Activated CD4-positive, alpha-beta T cell treated with anti-CD3 and anti-CD28 coated beads, Interleukin-2, amount 10 ng/mL, durations not matched to agents 7 days and 5 days (primary cell): ENCODE measurements at places on chromosomes 7 and 10.
A peak's percentile ranks its signal among the peaks of the same experiment; 100 is the strongest.

GRCh38 chr10:70558871-70559810 lies 43.4 kb downstream of the PRF1 start:
- peak overlapping the region; percentile 65 for H3K4me3 ChIP-seq
- H3K27me3 ChIP-seq: no peaks in the 10 kb centered on the region
- H3K4me1 ChIP-seq: peaks cover 33% of the 10 kb centered on the region
- peak overlapping the region; percentile 78 for H3K27ac ChIP-seq
- peak; percentile 75 for DNase-seq
- no peaks in the 10 kb centered on the region for H3K36me3 ChIP-seq

DNA sequence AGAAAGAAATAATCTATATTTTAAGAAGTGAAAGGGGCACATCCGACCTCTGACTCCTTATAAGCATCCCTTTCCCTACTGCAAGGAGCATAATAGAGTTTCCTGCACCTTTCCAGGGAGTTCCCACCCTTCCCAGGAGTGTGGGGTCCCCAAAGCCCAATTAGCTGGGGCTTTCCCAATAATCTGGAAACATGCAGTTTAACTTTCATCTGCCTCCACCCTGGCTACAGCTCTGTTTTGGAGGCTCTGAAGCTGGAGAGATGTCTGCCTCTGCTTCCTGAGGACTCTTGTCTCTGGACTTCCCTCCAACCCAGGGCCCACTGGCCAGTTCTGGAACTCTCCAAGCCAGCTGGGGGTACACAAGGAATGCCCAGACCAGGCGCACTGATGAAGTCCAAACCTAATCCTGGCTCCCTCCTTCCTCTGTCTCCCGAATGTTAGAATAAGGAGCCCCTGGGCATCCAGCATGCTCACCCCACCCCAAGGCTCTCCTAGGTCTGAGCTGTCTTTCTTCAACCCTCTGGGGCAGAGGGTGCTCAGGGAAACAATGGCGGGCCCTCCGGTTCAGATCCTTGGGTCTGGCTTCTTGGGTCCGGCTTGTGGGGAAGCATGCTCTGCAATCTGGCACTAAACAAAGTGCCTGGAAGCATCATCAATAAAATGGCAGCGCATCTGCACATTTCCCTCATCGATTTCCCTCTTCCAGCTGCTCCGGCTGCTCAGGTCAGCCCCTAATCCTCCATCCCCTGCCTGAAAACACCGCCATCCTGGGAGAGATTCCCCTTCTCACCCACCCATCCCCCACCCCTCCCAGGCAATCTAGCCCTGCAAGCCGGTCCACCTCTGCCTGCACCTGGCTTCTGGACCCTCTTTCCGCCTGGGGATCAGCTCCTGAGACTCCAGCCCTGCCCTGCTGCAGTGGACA lies 13.3 kb downstream of the HOXA4 start:
- H3K27ac ChIP-seq: no peak overlapping the region
- H3K36me3 ChIP-seq: no peaks in the 10 kb centered on the region
- DNase-seq: no peak

- H3K36me3 ChIP-seq: no peaks in the 10 kb centered on the region
- H3K4me3 ChIP-seq: no peak overlapping the region
- no peak overlapping the region for H3K27ac ChIP-seq
These were observed 50.5 kb downstream of the SH3PXD2A start for GRCh38 chr10:103804871-103805270.

DNA sequence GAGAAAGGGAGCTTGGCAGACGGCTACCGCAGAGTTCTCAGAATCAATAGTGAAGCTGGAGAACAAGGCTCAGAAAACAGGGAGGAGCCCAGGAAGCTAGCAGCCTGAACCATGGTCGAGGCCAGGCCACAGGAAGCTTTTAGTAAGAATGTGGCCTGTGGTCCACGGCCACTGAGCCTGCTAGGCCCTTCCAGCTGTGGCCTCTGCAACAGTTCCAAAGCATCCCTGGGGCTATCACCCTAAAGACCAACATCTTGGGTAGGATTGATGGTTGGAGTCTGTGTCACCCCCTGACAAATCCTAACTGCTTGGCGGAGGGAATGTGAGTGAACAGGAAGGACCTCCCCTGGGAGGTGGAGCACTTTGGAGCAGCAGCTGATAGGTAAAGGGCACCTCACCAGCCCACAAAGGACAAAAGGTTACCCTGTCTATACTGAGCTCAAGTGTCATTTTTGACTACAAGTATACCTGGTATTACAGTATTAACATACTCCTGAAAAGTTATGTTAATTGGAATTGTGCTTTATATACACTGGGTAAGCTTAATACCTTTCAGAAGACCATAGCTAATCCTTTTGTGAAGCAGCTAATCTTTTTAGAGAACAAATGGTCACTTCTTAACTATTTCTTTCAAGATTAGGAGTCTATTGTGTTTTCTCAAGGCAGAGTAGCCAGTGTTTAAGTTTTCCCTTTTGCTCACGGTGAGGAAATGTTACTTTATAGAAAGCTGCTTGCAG lies 18.7 kb downstream of the PTPRE start:
- no peaks in the 10 kb centered on the region for H3K27me3 ChIP-seq
- no peak overlapping the region for H3K4me3 ChIP-seq
- H3K27ac ChIP-seq: no peak overlapping the region
- no peak for DNase-seq
- H3K4me1 ChIP-seq: peaks cover 3% of the 10 kb centered on the region

GRCh38 chr10:74373059-74373458 lies 222.0 kb downstream of the ADK start:
- H3K36me3 ChIP-seq: peaks cover 2% of the 10 kb centered on the region
- no peaks in the 10 kb centered on the region for H3K4me1 ChIP-seq
- no peak overlapping the region for H3K4me3 ChIP-seq
- no peak overlapping the region for H3K27ac ChIP-seq
- no peaks in the 10 kb centered on the region for H3K27me3 ChIP-seq

DNA sequence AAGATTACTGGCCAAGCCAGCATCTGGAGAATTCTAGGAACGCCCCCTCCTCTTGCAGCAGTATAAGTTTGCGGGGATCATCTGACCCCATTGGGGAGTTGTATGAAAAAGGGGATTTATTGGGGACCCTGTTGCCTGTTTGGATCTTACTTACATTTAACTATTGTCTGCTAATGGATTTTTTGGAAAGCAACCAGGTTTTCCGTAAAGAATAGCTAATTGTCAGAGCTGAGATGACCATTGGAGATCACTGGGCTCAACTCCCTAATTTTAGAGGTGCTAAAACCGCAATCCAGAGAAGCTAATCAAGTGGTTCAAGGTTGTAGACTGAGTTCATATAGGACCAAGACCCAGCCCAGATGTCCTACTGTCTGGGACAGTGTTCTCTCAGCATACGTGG lies 38.8 kb downstream of the HTRA1 start:
- H3K27ac ChIP-seq: no peak overlapping the region
- DNase-seq: no peak
- H3K4me1 ChIP-seq: peaks cover 8% of the 10 kb centered on the region
- H3K36me3 ChIP-seq: no peaks in the 10 kb centered on the region

GRCh38 chr10:21173802-21174714 lies 276.9 kb upstream of the NEBL start:
- peaks cover 8% of the 10 kb centered on the region for H3K4me1 ChIP-seq
- DNase-seq: peak; percentile 8
- peaks cover 58% of the 10 kb centered on the region for H3K27me3 ChIP-seq
- H3K36me3 ChIP-seq: no peaks in the 10 kb centered on the region
- H3K4me3 ChIP-seq: peak overlapping the region; percentile 51
- H3K27ac ChIP-seq: no peak overlapping the region

DNA sequence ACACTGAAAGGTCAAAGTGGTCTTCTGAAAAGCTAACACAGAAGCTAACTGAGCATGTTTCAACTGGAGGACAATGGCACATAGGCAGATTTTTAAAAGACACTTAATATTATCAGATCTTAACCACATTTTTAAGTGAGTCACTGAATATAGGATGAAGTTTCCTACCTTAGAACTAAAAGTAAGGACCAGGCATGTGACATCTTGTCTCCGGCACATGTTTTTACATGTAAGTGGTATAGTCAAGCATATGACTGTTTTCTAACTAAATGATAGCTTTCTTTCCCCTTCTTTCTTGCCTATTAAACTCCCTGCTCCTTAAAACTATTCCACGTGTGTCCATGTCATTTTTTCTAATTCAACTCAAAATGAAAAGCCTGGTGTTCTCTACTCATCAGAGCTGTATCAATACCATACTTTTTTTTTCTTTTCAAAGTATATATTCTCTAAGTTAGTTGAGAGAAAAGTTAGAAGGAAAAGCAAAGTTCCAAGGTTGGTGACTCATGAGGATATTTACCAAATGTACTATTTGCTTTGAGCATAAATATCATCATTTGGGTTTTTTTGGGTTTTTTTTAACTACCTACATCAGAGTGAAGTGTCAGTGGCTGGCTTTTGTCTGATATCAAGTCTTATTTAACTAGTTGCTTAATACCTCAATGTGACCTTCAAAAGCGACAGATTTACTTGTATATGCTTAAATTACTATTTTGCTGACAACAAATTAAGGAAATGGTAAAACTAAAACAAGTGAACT lies 127.5 kb downstream of the CRPPA start:
- H3K36me3 ChIP-seq: no peaks in the 10 kb centered on the region
- no peak overlapping the region for H3K27ac ChIP-seq
- H3K4me3 ChIP-seq: no peak overlapping the region

DNA sequence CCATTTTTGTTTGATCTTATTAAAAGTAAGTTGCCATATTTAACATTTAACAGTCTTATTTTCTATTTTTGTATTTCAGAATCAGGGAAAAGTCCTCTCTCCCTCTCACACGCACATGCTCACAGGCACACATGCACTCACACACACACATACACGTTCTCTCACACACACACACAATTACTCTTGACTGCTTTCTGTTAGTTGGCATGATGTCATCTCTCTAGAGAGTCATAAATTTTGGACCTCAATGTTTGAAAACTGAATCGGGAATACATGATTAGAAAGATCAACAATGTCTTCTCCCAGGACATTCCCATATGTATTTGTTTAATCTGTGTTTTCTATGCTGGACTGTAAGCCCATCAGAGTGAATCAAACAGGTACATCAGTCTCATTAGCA lies 165.7 kb upstream of the AHR start:
- no peaks in the 10 kb centered on the region for H3K27me3 ChIP-seq
- H3K4me3 ChIP-seq: no peak overlapping the region
- H3K27ac ChIP-seq: no peak overlapping the region
- H3K4me1 ChIP-seq: peaks cover 49% of the 10 kb centered on the region
- peaks cover 25% of the 10 kb centered on the region for H3K36me3 ChIP-seq

- no peaks in the 10 kb centered on the region for H3K4me1 ChIP-seq
- H3K27me3 ChIP-seq: peaks cover 1% of the 10 kb centered on the region
- H3K36me3 ChIP-seq: no peaks in the 10 kb centered on the region
- H3K27ac ChIP-seq: no peak overlapping the region
- no peak for DNase-seq
These were observed 69.2 kb upstream of the ZRANB1 start for GRCh38 chr10:124872681-124873080.

DNA sequence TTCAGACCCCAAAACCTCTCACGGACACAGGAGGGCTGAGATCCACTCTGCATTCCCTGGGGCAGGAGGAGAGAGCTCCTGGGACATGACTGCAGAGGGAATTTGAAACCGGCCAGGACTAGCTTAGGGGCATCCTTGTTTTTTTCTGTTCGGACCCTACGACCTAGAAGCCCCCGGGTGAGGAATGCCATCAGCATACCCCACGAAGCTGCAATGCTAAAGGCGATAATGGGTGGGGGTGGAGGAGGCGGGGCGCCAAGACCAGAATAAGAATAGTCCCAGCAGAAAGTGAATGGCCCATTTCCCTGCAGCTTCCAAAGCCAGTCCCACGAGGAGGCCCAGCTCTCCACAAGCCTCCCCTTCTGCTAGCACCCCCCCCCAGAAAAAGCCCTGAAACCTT lies 4.0 kb downstream of the PDGFA start:
- H3K27me3 ChIP-seq: peaks cover 27% of the 10 kb centered on the region
- H3K36me3 ChIP-seq: no peaks in the 10 kb centered on the region
- H3K27ac ChIP-seq: no peak overlapping the region
- peaks cover 8% of the 10 kb centered on the region for H3K4me1 ChIP-seq

DNA sequence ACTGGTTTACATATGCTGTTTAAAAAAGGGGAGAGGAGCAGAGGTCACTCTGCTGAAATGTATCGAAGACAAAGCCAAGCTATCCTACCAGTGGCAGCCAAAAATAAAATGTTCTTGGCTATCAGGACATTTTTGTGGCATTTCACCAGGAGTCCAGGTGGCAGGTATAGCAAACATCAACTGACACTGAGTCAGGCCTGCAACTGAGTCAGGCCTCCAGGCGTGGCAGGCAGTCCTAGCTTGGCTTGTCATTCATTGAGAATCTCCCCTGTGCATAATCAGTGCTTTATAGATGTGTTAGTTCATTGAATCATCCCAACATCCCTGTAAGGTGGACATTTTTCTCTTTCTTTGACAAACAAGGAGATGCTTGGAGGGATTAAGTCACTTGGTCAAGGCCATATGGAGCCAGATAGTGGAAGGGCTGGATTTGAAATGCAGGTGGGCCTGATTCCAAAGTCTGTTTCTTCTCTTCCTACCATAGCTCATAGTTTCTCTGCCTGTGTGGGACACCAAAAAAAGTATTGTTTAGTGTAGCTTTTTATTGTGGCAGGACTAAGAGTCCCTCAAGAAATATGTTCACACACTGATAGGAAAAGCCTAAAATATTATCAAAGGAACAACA lies 4.3 kb downstream of the DYNC1I1 start:
- no peak for DNase-seq
- no peak overlapping the region for H3K27ac ChIP-seq

- peaks cover 46% of the 10 kb centered on the region for H3K36me3 ChIP-seq
- DNase-seq: peak; percentile 64
- peak overlapping the region; percentile 90 for H3K27ac ChIP-seq
- H3K4me1 ChIP-seq: peaks cover 78% of the 10 kb centered on the region
- peak overlapping the region; percentile 21 for H3K4me3 ChIP-seq
- H3K27me3 ChIP-seq: peaks cover 18% of the 10 kb centered on the region
These were observed 32.7 kb upstream of the RASGEF1A start for GRCh38 chr10:43299579-43299978.
